ENCODE measurements at places on chromosomes 3 and 15. TPM values are rescaled to one million over a fixed set of nuclear protein-coding genes. Genes with fewer than 3 reads are reported as not detected.

DNA sequence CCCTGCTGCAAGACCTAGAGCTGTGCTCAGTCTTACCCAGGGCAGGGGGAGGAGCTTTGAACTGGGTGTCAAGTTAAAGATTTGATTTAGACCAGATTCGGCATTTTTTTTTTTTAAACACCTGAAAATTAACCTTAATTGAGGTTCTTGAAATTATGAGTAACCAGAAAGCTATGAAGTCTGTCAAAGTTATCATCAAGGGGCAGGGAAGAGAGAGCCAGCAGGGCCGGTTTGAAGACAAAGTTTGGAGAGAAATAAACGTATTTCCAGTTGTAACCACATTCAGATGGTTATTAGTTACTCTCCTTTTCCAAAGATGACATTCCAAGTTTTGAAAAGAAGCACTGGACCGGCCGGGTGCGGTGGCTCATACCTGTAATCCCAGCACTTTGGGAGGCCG lies 12.0 kb downstream of the TMEM266 start:
- no peak for DNase-seq

GRCh38 chr3:111531446-111531845 lies 10.6 kb upstream of the CD96 start:
- DNase-seq, result no peak

DNA sequence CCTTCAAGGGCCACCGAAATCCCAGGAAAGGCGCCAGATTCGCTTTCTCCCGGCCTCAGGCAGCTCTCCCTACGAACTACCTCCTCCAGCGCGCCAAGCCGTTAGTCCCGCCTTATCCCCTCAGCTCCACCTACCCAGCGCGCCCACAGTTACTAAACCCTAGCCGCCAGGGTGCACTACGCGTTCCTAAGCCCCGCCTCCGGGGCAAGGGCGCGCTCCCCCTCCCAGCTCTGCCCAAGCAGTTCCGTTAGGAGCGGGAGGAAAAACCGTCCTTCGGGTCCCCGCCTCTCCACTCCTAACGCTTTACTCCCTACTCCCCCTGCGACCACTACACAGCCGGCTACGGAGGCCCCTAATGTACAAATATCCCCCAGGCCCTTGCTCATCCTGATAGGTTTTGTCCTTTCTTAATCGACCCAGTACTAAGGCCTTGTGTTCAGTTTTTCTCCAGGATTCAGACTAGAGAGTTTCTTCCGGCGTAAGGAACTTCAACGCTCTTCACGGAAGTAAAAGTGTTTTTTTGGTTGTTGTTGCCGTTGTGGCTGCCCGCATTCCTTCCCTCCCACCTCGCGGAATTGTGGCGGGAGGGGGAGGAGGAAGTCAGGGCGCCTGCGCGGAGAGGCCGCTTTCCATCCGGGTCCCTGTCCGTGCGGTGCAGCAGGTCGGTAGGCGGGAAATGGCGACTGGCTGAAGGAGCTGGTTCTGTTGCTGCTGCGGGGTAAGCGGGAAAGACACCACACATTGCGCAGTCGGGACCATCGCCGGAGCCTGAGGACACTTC lies at the start of gene CTDSPL2:
CTDSPL2 (plus strand) TSS at position 655 of the 781 bp plus-strand sequence. CDS start 31,386 bp downstream, outside the sequence.
- peak; percentile 98 for DNase-seq

Gene ZNF80
- not detected for total RNA-seq

DNA sequence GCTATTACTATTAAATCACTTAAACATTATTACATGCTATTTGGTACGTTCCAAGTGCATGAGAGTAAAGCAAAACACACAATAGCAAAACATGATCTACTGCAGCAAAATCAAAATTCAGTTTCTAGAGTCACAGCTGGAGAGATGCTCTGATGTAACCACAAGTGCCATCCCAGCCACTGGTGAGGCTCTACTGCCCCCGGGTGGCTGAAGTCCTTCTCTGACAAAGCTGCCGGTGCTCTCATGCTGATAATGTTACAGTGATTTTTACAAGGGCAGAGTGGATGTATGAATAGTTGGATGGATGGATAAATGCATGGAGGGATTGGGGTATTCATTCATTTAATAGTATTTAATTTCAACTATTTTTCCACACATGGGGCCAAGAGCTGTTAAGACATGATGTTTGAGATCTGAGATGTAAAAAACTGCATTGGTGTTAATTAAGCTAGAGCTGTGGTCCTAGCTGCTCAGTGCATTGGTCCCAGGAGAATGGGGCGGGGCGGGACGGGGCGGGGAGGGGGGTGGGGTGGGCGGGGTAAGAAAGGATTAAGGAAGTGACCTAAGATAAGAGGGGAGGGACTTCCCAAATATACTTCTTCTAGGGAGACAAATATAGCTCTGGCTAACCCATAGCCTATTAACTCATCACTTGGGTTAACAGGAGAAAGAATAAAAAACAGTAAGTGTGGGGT lies 5.3 kb upstream of the SPESP1 start:
- DNase-seq, result no peak

DNA sequence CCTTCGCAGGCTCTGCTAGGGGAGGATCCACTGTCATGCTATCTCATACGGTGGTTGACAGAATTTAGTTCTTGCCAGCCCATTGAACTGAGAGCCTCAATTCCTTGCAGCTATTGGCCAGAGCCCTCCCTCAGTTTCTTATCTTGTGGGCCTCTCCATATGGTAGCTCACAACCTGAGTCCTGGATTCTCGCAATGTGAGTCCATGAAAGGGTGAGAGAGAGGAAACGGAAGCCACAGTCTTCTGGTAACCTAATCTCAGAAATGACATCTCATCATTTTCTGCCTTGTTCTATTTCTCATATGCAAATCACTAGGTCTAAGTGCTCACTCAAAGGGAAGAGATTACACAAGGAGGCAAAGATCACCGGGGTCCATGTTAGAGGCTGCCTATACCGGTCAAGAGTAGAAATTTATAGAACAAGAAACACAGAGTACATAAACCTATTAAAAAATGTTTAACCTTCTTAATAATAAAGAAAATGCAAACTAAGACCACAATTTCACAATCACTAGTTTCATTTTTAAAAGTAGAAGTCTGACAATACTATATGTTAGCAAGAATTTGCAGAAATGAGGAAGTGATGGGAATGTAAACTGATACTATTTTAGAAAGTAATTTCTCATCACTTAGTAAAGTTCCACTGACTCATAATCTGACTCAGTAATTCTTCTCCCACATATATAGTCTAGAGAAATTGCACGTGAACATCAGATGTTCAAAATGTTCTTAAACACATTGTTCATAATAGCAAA lies 378.4 kb upstream of the AGTR1 start:
- no peak for DNase-seq

GRCh38 chr15:61479613-61480012 lies 250.5 kb upstream of the RORA start:
- no peak for DNase-seq

GRCh38 chr15:30921781-30922479 lies 18.2 kb downstream of the FAN1 start:
- peak; percentile 77 for DNase-seq

GRCh38 chr3:39390181-39390580 lies 7.0 kb downstream of the SLC25A38 start:
- DNase-seq, result no peak

Gene GNAT1
- total RNA-seq, result not detected

GRCh38 chr15:81573098-81573746 lies 199.2 kb upstream of the TMC3 start:
- no peak for DNase-seq

DNA sequence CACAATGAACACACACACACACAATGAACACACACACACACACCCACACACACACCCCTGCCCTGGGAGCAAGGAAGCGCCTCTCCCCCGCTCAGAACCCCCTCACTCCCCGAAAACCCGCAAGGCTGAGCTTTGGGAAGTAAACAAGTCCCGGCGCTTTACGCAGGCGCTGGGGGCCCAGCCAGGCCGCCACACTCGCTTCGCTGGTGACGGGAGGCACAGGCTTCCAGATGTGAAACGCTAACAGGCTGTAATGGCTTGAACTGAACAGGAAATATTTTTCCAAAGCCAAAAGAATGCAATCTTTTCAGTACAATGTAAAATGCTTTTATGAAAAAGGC lies 122.7 kb upstream of the IGF1R start:
- DNase-seq, result no peak

GRCh38 chr3:122074621-122075265 lies 19.6 kb downstream of the CD86 start:
- peak; percentile 75 for DNase-seq

- DNase-seq, result no peak
These were observed 725 bp upstream of the SCAMP2 start for GRCh38 chr15:74873756-74874424.

DNA sequence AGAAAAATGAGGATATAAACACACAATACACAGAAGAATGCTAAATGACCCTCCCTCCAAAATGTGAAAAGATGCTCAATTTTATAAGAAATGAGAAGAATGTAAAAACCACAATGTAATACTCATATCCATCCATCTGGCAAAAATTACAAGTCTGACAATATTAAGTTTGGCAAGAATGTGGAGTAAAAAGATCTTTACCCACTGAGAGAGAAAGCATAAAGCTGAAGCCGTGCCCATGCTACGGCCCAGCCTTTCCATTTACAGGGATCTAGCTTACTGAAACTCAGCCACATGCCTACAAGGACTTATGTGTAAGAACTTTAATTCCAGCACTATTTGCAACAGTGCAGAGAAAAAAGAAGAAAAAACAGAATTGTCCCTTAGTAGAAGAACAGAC lies 42.9 kb downstream of the ATP13A3 start:
- no peak for DNase-seq

DNA sequence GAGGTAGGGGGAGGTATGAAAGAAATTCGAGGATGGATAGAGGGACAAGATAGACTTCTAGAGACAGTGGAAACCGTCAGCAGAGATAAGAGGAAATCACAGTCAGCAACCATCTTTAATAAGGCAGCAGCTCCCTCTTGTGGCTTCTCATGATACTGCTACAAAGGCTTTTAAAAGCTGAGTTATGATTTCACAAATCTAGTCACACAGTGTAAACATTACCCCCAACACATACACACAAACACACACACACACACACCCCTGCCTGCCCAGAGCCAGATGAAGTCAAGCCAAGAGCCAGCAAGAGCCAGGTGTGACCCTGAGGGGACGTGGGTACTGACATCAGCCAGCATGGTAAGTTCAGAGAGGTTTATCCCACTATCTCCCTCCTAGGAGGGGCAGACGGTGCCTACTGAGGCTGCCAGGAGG lies 18.9 kb upstream of the TGM5 start:
- DNase-seq, result no peak

- DNase-seq, result no peak
These were observed 66.4 kb downstream of the OXNAD1 start for GRCh38 chr3:16331319-16331883.

- DNase-seq, result peak; percentile 74
These were observed 686 bp downstream of the VPS8 start for GRCh38 chr3:184812662-184813042.

DNA sequence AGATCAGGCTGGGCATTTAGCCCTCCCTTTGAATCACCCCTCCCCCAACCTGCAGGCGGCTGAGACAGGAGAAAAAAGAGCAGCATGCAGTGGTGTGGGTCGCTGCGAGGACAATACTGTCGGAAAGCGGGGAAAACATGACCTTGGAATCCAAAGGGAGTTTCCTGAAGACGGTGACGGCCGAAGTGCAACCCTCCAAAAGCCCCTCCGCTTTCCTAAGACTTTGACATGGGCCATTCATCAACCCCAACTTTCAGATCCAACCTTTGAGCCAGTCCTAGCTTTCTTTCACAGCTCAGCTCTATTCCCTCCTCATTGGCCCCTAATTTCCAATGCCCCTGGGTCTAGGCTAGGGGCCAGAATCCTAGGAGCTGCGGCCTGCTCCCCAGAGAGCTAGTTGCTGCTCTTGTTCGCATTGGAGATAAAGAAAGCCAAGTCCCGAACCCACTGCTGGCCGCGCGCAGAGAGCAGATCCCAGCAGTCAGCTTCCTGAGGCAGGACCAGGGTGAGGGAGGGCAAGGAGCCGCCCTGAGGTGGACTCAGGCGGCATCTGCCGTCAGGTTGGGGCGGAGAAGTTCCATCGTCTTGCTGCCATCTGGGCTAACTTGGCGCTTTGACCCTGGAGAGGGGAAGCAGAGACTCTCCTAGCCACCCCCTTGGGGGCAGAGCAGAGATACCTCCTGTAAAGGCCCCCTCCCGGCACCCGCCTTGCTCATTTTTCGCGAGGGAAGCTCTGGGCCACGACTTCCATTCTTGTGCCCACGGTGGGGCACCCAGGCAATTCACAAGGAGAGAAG lies 914 bp downstream of the ZIC4 start:
- no peak for DNase-seq

GRCh38 chr3:196440696-196441095 lies 8.5 kb upstream of the UBXN7 start:
- DNase-seq, result no peak

All from Right ventricle myocardium inferior (tissue), 1 donor.